WTC11 (cell line): ENCODE measurements at places on chromosomes 2 and 18.

DNA sequence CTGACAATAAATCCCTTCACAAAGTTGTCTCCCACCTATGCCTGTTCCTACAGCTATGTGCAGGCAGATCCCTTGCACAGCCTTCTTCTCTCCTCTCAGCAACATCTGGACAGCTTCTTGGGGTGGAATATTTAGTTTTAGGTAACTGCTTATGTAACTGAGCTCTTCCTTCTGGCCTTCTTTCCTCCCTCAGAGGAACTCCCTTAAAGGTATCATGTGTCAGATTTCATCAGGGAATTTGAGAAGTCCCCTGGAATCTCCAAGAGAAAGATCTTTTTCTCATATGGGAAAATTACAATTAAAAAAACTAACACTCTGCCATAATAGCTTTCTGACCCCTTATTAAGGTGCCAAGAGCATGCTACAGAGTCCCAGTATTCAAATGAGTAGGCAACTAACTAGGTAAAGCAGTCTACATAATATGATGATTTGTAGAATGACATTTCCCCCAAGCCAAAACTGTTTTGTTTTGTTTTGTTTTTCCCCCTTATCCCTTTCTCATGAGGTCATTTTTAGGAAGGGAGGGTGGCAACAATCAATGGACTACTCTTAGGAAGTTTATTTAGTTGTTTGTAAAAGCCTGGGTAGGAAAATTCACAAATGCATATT is 2.4 kb downstream of the TMEM200C start:
- DNase-seq: no peak

DNA sequence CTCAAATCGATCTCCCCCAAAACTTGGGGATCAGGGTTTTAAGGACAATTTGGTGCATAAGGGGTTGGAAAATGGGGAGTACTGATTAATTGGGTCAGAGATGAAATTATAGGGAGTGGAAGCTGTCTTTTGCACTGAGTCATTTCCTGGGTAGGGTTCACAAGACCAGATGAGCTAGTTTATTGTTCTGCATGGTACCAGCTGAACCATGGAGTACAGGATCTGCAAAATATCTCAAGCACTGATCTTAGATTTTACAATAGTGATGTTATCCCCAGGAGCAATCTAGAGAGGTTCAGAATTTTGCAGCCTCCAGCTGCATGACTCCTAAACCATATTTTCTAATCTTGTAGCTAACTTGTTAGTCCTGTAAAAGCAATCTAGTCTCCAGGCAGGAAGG is 73.1 kb downstream of the CPO start:
- no peak for DNase-seq

GRCh38 chr2:128457006-128457604 is 138.4 kb upstream of the HS6ST1 start:
- DNase-seq: no peak

GRCh38 chr2:56357655-56358295 is 174.0 kb downstream of the CCDC85A start:
- no peak for DNase-seq

DNA sequence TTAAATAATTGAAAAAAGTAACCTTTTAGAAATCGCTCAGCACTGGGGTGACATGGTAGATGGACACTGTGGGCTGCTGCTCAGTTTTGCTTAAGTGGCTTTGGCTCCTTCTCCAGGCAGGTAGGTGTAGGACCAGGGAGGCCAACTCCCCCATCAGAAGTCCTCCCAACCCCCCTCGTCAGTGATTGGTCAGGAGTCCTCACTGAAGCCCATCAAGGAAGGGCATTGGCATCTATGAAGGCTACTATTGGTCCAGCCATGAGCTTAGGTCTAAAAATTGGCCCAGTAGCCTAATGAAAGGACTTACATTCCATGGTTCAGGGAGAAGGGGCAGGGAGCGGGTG is 34.7 kb downstream of the ST3GAL5 start:
- no peak for DNase-seq

- DNase-seq: no peak
Observed at GRCh38 chr2:172207911-172208310, 105.2 kb upstream of the DLX2 start.

- no peak for DNase-seq
Observed at GRCh38 chr2:191486584-191487320, 191.2 kb upstream of the NABP1 start.

GRCh38 chr2:10086950-10087349 is 6.7 kb upstream of the CYS1 start:
- no peak for DNase-seq

DNA sequence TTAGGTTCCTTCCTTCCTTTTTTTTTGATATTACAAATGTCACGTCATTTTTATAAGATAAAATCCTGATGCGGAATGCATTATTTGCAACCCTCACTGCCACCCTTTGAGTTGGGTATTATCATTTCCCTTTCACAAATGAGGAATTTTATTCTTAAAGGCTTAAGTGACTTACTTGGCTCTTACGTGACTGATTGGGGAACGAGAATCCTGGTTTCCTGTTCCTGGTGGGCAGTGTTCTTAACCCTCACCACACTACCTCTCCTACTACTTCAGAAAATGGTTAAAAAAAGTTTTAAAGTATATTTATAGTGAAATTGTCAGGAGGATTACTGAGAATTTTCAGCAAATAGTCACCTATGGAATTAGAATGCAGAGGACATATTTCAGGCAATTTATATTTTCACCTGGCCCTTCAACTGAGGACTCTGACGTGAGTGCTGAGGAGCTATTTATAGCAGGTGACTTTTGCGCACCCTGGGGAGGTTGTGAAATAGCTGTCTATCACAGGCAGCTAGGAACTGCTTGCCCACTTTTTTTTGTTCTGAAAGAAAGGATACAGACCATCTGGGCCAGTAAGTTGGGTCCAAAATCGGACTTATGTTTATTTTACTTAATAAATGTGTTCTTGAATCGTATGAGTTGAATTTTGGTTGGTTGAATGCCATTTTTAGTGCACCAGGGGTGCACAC is 18.7 kb upstream of the RASGRP3 start:
- no peak for DNase-seq

DNA sequence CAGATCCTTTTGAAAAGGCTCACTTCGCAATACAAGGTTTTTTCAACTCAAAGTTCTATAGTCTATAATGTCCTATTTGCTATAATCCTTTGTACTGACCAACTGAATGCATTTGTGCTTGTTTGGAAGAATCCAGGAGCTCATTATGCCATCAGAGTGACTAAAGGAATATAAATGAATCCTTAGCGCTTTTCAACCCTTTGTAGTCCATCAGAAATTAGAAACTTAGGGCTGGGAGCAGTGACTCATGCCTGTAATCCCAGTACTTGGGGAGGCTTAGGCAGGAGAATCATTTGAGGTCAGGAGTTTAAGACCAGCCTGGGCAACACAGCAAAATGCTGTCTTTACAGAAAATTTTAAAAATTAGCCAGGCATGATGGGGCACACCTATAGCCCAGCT is 330.2 kb upstream of the CHAC2 start:
- no peak for DNase-seq

DNA sequence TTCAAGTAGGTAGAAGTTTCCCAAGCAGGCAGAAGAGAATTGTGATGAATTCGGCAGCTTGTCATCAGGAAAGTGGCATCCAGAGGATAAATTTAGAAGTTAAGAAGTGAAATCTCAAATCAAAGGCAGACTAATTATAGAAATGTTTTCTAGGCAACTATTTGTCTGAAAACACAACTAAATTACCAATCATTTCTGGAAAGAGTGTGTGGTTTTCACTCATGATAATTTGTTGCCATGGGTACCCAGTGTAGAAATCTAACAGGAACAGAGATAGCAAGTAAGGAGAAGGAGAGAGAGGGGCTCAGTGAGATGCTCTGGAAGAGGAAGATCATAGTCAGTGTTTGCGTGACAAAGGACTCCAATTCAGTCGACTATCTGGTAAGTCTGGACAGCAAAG is 208.1 kb downstream of the NCKAP5 start:
- DNase-seq: no peak

DNA sequence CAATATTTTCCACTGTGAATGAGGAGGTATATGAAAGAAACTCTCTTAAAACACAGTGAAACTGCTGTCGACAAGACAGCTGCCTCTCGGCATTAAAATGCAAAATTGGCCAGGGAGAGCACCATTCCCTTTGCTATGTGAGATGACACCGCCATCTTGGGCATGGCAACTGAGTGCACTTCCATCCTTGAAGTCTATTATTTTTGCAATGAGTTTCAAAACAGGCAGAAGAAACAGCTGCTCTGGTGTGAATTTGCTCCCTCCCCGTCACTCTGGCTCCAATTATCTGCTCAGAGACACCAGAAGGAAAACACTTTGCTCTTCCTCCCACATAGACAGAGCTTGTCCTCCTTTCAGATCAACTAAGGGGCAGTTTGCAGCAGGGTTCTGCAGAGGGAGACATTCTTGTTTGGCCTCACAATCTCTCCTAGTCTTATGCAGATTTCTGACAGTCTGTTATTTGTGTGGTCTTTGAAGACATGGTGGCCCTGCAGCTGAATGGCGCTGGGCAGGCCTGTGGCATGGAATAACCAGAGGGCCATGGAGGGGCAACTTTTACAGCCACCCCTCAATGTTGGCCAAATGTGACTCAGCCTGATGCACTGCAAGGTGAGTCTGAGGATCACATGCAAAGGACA is 48.6 kb upstream of the SEC11C start:
- no peak for DNase-seq
